ENCODE measurements at places on chromosomes 11 and 22.

DNA sequence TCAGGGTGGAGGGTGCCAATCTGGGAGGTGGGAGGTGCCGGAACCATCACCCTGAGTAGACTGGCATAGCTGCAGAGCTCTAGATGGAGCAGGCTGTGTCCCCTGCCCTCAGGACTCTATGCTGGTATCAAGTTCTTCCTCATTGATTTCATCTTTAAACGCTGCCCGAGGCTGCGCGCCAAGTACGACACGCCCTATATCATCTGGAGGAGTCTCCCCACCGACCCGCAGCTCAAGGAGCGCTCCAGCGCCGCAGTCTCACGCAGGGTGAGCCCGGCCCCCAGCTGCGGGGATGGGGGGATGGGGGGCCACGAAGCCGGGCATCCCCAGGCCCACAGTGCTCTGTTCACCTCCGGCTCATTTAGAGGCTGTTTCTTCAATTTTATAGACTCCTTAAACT is 52.5 kb downstream of the GRAMD4 start:
- DNase-seq: no peak

DNA sequence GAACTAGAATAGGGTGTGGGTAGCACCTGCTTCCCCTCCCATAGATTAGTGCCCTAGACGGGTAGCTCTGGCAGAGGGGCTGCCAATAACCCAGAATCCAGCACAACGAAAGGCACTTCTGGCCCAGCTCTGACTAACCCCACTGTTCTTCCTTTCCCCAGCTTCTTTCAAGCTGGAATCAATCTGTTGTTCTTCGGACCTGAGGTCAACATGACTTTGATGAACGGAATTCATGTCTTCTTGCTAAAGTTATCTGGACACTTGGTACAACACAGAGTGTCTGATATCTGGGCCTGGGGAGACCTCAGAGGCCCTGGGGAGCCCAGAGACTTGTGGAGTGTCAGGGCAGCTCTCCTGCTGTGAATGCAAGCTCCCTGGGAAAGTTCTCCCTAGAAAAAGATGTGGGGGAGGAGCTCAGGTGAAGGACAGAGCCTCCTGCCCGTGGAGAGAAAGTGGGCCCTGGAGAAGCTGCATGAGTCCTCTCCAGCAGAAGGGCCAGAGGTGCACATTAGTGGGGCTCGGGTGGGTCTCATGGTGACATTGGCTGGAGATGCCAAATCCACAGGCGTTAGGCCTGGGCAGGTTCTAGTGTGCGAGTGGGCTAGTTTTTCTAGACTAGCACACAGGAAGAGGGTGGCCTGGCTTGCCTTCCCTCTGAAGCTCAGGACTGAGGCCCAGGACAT is 6.3 kb downstream of the KCNJ11 start:
- no peak for DNase-seq

DNA sequence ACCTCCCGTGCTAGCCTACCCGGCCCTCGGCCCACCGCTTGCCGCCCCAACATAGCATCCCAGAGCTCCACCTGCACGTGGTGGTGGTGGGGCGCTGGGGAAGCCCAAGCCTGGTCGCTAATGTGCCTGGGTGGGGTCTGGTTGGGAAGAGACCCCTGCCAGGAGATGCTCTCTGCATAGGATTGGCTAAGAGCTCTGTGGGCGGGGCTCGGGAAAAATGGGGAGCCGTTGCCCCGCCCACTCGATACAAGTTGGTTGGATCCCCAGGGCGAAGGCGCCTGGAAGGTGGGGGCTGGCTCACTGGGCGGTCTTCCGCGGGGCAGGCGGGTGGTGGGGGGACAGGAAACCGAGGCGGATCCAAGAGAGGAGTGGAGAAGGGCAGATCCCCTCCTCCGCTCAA is 7.6 kb downstream of the LRRC10B start:
- no peak for DNase-seq

GRCh38 chr22:40605761-40606160 is 30.8 kb downstream of the MRTFA start:
- no peak for DNase-seq

- no peak for DNase-seq
Observed at GRCh38 chr11:3841426-3842350, 929 bp upstream of the RHOG start.

DNA sequence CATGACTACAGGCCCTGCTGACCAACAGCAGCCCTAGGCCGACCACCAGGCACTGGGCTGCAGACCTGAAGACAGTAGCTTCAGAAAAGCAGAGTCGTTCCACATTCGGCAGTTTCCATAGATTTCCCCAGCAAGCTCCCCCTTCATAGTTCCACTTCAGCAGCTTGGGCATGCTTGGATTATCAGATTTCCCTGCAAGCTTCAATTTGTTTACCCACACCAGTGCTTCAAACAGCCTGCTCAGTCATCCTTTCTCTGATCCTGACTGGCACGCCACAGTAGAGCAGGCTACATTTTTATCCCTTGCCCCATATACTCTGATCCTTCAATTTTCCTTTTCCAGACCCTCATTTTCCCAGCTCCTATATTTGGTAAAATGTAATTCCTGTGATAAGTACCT is 51.1 kb upstream of the CFAP300 start:
- no peak for DNase-seq

DNA sequence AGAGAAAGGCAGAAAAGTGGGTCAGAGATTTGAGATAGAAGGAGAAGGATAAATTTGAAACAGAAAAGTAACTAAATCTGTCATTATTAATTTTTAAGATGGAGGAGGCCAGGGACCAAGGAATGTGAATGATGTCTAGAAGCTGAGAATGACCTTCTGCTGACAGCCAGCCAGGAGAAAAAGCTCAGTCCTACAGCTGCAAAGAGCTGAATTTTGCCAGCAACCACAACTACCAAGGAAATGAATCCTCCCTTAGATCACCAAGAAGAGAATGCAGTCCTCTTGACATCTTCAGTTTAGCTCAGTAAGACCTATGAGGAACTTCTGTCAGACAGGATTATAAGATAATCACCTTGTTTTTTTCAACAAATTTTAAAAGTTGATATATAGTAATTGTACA is 538.2 kb downstream of the LRRC4C start:
- DNase-seq: no peak

GRCh38 chr22:40042312-40042711 is 47.6 kb downstream of the FAM83F start:
- no peak for DNase-seq

DNA sequence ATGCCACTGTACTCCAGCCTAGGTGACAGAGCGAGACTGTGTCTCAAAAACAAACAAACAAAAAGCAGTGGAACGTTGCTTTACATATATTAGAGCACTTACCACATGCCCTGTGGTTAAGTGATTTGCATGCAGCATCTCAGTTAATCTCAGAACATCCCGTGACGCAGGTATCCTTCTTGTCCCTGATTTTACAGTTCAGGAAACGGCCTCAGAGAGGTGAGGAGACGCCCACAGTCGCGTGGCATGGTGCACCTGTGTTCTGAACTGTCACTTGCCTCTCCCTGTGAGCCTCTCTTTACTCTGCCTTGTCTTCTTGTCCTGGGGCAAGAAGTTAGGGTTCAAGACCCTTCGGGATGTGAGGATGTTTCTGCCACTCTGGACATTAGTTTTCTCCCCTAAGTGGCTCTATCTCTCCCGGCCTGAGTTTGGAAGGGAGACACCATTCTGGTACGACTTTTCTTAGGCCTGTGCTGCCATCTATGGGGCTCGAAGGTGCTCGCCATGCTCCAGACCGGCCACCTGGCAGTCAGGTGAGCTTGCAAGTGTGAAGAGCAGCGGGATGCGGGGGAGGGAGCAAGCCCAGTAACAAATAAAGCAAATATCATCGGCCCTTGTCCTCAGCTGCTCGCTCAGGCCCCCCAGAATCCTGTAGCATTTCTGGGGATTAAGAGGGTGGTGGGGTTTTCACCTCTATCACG is 25.6 kb downstream of the YWHAH start:
- DNase-seq: peak; percentile 19

Data from stimulated activated CD8-positive, alpha-beta memory T cell treated with anti-CD3 and anti-CD28 coated beads, Interleukin-4, amount 100 ng/mL, for 24 hours (primary cell).